ENCODE measurements at places on chromosomes 7 and 10.

- no peak for DNase-seq
Measured at GRCh38 chr10:128493811-128494210, 367.6 kb upstream of the MKI67 start.

DNA sequence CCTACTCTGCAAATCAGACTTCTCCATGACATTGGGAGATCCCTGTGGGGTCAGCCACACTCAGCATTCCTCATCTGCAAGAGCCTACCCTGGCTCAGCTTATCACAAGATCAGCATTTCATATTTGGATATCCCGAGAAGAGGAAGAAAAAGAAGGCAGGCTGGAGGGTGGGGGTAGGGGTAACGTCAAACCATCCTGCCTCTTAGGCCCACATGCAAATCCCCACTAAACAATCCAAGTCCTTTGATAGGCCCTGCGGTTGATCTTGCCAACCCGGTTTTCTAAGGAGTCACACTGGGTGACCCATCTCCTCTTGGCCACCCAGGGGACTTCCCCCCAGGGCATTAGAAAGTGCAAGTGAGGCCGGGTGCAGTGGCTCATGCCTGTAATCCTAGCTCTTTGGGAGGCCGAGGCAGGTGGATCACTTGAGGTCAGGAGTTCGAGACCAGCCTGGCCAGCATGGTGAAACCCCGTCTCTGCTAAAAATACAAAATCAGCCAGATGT is 128.0 kb upstream of the CALN1 start:
- DNase-seq: no peak

DNA sequence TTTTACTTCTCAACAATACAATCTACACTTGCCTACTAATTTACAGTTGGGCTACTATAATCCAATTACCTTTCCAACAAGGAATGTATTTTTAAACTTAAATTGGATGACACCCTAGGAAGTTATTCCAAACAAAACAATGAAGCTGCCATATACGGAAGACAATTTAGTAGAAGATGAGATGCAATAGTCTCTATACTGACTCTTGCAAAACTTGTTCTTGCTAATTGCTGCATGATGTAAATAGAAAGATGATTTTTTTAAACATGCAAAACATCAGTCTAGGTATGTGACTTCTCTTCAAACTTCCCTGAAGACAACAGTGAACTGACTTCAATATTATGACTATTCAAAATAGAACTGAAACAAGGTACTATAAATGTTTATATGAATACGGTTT is 17.6 kb downstream of the NT5C3A start:
- no peak for DNase-seq

DNA sequence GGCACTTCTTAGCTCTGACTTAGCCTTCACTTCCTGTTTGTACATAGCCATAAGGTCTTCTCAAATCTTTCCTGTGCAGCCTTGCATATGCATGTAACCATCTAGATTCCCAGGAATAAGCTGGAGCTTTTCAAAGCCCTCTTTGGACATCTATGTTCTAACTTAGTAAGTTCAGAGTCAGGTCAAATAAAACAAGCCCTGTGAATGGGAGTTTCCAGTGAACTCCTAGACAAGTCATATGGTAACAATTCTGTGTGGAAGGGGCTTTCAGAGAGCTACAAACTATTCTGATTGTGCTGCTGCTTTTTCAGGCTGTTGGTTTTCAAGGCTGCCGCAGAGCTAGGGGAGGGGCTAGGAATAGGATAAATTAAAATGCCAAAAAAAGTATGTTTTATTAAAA is 208.4 kb upstream of the AKR1E2 start:
- no peak for DNase-seq

DNA sequence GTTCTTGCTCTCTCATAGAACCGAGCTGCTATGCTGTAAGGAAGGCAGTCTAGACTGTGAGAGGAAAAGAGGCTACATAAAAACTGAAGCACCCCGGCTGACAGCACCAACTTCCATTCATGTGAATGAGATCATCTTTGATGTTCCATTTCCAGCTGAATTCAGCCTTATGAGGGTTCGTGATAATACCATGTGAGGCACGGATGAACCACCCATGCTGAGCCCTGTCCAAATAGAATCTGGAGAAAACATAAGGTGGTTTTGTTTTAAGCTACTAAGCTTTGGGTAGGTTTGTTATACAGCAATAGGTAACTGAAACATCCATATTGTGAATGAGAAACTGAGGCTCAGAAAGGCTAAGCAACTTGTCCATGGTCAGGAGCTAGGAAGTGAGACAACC is 6.9 kb upstream of the VAX1 start:
- DNase-seq: no peak

DNA sequence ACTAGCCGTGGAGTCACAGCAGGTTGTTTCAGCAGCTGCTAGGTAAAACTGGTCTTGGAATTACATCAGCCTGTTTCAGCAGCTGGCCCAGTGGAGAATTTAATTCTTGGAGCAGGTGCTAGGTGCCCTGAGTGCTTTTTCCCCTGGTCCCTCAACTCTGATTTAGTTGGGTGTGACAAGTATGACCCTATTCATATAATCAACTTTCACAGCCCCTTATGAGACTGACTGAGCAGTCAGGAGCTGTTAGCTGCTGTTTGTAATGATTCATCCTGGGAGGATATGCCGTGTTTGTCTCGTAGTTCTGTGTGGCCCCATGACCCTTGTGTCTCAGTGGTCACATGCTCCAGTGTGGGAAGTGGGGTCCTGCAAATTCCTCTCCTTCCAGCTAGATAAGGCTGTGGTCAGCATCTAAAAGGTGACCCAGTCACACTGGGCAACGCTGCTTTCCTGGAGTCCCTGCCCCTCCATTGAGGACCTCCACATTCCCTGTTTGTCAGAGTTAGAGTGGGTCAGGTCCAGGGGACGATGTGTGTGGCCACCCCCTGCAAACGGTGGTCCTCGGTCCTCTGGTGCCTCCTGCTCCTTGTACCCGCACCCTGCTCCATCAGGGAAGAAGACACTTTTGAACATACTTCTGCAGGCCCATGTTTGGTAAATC is 28.3 kb downstream of the TBATA start:
- DNase-seq: no peak

DNA sequence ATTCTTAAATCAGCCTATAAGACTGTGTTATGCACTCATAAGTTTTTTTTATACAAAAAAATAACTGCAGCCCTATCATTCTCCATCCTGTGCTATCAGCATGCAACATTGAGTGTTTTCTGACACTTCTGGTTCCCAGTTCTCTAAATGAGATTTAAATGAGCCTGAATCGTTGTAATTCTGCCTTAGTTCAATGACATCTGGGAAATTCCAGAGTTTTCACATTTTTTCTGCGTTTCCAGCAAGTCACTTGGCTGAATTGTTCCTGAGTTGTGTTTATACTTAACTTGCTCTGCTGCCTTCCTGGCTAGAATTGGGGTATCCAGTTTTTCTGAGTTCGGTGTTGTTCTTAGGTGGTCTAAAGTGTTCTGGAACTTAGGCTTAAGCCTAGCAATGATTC is 636.1 kb upstream of the FZD8 start:
- no peak for DNase-seq

GRCh38 chr7:8714791-8715190 is 281.4 kb downstream of the NXPH1 start:
- DNase-seq: no peak

DNA sequence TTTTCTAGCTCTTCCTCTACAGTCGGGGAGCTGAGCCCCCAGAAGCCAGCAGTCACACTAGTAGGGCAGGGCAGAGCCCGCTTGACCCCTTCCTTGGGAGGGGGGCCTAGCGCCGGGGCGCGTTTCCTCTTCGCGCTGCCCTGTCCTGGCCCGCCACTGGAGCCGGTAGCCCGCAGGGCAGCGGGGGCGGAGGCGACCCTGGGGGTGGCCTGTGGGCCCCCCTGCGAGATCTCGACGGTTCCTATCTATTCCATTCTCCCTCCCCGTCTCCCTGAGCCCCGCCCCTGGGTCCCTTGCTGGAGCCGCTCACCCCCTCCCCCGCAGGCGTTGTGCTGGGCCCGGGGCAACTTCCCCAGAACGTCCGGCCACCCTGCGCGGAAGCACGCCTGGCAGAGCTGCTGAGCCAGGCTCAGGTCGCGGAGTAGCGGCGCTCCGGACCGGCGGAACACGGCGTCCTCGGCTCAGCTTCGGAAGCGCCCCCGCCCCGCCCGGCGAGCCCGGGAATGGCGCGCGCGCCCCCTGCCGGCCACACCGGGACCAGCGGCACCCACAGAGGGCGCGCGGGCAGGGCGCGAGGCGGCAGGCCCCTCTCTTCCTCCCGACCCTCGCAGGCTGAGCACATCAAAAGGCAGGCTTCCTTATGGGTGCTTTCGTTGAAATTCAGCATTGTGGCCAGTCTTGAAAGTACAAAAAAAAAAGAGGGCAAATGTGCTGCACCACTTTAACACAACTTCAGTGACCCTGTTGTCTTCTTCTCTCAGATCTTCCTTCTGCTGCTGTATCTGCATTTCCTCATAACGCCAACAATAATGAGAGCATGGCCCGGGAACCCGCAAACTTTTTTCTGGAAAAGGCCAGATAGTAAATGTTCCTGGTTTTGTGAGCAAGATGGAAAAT is 327.6 kb downstream of the TNS3 start:
- peak; percentile 42 for DNase-seq

GRCh38 chr10:30686708-30687107 is 57.2 kb upstream of the LYZL2 start:
- DNase-seq: no peak

DNA sequence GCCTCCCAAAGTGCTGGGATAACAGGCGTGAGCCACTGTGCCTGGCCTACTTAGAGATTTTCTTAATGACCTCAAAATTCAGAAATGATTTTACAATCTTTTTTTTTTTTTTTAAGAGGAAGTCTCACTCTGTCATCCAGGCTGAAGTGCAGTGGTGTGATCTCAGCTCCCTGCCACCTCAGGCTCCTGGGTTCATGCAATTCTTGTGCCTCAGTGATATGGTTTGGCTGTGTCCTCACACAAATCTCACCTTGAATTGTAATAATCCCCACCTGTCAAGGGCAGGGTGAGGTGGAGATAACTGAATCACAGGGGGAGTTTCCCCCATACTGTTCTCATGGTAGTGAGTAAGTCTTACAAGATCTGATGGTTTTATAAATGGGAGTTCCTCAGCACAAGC is 159.9 kb downstream of the DNAJC1 start:
- DNase-seq: no peak

- DNase-seq: peak; percentile 55
Measured at GRCh38 chr7:116986611-116987565, 33.6 kb downstream of the ST7 start.

DNA sequence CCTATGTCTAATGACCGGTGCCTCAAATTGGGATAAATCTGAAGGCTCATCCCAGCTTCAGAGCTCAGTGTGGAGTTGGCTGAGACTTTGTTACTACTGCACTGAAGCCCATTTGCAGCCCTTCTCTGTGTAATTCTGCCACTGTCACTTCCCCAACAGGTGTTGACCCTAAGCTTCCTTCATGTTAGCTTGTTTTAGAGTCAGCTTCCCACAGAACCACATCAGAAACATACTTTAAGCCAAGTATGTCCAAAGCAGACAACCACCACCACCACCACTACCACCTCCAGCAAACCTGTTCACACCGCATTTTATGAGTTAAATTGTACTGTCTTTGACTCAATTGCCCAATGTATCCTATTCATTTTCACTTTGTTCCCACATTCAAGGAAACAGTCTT is 25.2 kb upstream of the GNAT3 start:
- DNase-seq: no peak

- DNase-seq: no peak
Measured at GRCh38 chr10:132796846-132797245, 10.9 kb upstream of the NKX6-2 start.

- no peak for DNase-seq
Measured at GRCh38 chr10:43765516-43765915, 116.8 kb upstream of the ZNF32 start.

- no peak for DNase-seq
Measured at GRCh38 chr10:88333248-88333630, 249.9 kb downstream of the RNLS start.

DNA sequence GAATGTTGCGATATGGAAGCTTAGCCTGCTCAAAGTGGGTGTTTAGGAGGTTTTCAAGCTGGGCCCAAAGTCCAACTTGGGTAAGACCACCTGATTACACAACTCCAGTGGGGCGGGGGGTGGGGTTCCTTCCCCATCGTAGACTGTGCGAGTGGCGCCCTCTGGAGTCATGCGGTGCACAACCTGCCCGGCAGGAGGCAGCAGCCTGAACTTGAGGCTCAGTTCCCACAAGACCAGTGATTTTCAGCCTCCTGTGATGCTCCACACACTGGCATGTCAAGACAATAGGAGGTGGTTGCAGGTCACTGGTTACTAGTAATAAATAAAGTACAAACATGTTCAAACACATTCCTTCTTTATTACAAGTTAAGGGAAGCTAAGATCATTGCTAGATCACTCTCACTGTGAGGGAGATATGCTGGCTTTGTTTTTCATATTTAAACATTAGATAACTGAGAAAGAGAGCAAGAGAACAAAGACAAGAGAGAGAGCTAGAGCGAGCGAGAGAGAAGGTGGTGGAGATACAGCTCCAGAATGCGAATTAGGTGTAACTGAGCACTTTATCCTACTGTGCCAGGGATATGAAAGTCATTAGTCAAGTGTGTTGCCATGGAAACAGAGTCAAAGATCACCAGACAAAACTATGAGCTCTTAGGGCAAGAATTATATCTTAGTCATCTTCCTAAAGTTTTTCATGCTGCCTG is 97.4 kb upstream of the BMPER start:
- DNase-seq: peak; percentile 74

- DNase-seq: no peak
Measured at GRCh38 chr10:22503315-22504088, 158.2 kb downstream of the SPAG6 start.

GRCh38 chr7:44219371-44220045 is 18.7 kb downstream of the YKT6 start:
- DNase-seq: no peak

DNA sequence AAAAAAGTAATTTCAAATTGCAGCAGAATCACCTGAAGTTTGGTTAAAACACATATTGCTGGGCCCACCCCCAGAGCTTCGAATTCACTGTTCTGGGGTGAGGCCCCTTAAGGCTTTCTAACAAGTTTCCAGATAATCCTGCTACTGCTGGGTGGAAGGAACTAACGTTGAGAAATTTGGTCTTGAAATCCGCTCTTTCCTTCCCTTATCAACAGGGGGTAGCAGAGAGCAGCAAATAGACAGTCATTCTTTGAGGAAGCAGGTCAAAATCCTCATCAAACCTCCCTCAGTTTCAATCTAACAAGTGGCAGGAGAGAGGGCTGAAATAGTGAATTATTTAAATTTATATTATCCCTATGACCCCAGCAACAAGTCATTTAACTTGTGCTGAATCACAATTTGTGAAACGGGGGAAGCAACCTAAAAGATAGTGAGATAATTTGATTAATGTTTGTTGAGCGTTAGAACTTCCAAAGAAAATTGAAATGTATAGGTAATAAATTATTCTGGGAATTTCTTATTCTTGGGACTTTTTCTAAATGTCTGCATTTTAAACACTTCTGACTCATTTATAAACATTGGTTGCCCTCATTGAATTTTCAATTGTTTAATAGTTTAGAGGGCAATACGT is 21.7 kb upstream of the MALSU1 start:
- peak; percentile 70 for DNase-seq

- DNase-seq: no peak
Measured at GRCh38 chr7:116736927-116737715, 65.1 kb downstream of the MET start.

- no peak for DNase-seq
Measured at GRCh38 chr10:3871424-3871996, 86.5 kb upstream of the KLF6 start.

- no peak for DNase-seq
Measured at GRCh38 chr7:32298408-32299132, 191.6 kb downstream of the LSM5 start.

All from fibroblast of upper back skin (primary cell).